Esophagus muscularis mucosa (tissue), 4 donors: ENCODE measurements at places on chromosomes 5 and 9.

GRCh38 chr5:7597059-7597642 is 201.2 kb downstream of the ADCY2 start:
- no peak for DNase-seq

- no peak for DNase-seq
These were observed 70.5 kb downstream of the MLLT3 start for GRCh38 chr9:20551835-20552234.

DNA sequence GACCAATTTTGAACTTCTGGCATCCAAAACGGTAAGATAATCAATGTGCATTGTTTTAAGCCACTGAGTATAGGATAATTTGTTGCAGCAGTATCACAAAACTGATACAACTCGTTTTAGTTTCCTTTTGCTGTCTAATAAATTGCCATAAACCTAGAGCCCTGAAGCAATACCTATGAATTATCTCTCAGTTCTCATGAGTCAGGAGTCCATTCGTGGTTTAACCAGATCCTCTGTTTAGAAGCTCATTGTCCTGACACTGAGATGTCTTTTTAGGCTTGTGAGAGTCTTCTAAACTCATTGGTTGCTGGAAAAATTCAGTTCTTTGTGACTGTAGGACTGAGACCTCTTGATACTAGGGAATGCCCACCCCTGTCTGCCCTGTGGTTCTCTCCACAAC is 262.9 kb downstream of the SEMA5A start:
- no peak for DNase-seq

DNA sequence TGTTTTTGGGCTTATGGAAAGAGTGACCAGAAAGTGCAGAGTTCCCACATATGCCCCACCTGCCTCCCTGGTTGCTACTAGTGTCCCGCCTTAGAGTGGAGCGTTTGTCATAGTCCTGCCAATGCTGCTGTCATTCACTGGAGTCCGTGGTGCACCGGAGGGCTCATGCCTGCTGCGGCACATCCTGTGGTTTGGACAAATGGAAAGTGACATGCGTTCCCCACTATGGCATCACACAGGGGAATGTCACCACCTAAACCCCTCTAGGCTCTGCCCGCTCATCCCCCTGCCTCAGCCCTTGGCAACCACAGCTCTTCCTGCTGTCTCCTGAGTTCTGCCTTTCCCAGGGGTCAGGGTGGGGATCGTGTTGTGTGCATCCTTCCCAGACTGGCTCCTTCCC is 29.2 kb downstream of the IRX4 start:
- no peak for DNase-seq

DNA sequence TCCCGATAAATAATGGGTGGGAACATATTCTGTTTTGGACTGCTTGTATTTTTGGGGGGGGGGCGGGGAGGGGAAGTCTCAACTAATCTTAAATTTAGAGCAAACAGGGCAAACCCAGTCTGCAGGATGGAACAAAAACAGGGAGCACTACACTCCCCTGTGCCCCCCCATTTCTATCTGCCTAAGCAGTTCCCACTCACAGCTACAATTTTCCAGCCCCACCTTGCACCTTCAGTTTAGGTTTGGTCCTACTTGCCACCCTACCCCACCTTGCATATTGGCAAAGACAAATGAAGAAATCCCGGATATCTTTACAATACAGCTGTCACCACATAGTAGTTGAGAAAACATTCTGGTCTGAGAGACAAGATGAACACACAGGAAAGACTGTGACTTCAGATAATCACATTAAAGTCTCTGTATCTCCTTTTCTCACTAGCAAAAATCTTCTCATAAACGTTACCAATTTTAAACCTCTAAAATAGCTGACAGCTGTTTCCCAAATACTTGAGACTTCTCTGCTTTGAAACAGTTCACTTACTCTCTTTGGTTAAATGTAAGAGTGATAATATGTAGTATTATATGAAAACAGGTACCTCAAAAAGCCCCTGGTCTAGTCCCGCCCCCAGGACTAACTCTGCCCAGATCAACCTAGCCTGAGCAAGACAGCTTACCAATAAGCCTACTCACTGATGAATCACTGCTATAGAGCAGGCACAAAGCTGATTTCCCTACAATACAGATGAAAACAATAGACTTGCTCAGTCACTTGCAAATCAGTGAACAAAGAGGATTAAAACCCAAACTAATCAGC is 5.2 kb upstream of the RAPGEF6 start:
- DNase-seq: no peak

GRCh38 chr9:100303747-100304146 is 49.0 kb downstream of the TEX10 start:
- DNase-seq: no peak

- peak; percentile 94 for DNase-seq
These were observed at the start of gene NXNL2 for GRCh38 chr9:88534456-88535225. NXNL2 (plus strand) TSS chr9:88535178; CDS start chr9:88535435, 257 bp downstream.

GRCh38 chr5:17212996-17213395 is 4.4 kb upstream of the BASP1 start:
- DNase-seq: no peak

DNA sequence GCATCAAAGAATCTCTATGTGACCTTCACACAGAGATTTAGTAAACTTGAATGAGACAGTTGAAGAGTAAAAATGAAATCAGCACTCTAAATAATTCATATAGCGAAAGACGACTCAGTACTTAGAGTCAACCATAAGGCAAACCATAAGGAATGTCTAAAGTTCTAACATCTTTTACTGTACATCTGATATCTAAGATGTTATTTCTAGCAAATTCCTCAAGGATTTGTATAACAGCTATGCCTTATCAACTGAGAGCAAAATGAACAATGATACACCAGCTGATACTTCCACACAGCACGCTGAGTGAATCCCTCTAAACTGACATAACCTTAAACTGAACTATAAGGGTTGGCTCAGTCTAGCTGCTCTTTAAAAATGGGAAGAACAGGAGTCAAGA is 760.3 kb downstream of the EFNA5 start:
- DNase-seq: no peak

- no peak for DNase-seq
These were observed 96.0 kb upstream of the SLC44A1 start for GRCh38 chr9:105148328-105149006.
